ENCODE measurements at places on chromosomes 2 and 18.

DNA sequence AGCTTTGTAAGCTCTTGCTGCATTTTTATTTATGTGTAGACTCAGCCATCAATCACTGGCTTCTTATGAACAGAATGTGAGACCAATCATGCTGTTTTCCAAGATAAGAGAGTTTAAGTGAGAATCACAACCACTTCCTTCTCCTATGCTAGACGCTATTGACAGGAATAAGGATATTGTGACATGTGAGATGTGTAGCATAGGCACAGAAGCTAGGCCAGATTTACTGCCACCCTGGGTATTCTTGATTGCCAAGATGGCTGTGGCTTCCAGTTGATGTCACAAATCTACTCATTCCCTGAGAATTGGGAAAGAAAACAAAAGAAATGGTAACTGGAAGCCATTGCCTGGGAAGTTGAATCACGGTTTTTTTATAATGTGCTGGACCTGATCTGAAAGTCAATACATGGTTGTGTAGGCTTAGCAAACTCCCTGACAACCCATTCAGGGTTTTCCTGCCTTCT is 49.9 kb downstream of the RAB27B start:
- no peak for DNase-seq

DNA sequence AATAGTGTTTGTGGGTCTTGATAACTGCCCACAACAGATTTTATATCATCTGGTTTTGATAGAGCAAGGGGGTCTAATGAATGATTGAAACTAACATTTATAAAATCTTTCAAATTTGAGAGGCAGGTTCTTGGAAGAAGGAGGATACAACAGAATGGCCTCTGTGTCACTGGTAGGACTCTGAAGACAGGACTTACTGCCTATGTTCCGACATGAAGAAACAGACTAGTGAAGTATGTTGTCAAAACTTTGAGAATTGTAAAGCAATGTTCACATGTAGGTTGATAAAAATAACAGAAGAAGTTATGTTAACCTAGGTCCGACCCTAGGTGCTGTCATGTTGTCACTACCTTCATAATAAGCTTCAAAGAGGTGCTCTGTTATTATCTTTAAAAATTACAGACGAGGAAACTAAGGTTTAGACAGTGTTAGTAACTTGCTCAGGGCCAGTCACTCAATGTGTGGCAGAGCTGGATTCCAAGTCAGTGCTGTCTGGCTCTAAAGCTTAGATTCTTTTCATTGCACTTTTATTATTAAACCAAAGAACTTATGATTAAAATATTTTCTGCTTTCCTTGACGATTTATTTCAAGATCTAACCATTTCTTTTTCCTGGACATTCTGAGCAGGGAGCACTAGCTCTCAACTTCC is 146.2 kb downstream of the RPIA start:
- no peak for DNase-seq

GRCh38 chr2:207040696-207041095 is 101.4 kb downstream of the CPO start:
- DNase-seq, result no peak

- no peak for DNase-seq
These were observed 179.8 kb upstream of the EPAS1 start for GRCh38 chr2:46117379-46117778.

- DNase-seq, result no peak
These were observed 8.2 kb downstream of the STK36 start for GRCh38 chr2:218680061-218680460.

- no peak for DNase-seq
These were observed 221.9 kb upstream of the CELF4 start for GRCh38 chr18:37787452-37787851.

- DNase-seq, result no peak
These were observed 290.7 kb downstream of the CYP26B1 start for GRCh38 chr2:71856773-71857525.
